ENCODE measurements at places on chromosomes 16 and 17.

GRCh38 chr17:68843522-68843921 is 111.7 kb downstream of the ABCA8 start:
- no peak for DNase-seq

DNA sequence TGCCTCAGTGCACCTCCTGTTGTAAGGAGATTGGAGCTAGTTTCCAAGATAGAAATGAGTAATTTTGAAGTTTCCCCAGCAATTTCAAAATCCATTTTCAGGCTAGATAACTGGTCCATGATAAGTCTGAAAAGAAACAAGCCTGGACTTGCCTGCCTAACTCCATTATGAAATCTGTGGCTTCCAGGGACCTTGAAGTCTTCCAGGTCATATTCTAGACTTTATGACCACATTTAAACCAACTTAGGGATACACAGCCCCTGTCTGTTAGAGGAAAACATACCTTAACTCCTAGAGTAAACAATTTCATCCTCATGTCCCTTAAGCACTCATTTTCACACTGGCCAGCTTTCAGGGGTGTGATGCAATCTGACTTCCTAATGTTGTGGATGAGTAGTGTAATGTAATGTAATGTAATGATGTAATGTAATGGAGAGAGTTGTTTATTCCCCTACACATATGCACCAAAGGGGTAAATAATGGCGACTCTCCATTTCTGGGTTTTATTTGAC is 96.7 kb upstream of the FAM20A start:
- no peak for DNase-seq

GRCh38 chr16:29820730-29821642 is 724 bp downstream of the MVP start:
- DNase-seq: no peak

GRCh38 chr17:50904518-50905459 is 38.6 kb upstream of the TOB1 start:
- DNase-seq: no peak

DNA sequence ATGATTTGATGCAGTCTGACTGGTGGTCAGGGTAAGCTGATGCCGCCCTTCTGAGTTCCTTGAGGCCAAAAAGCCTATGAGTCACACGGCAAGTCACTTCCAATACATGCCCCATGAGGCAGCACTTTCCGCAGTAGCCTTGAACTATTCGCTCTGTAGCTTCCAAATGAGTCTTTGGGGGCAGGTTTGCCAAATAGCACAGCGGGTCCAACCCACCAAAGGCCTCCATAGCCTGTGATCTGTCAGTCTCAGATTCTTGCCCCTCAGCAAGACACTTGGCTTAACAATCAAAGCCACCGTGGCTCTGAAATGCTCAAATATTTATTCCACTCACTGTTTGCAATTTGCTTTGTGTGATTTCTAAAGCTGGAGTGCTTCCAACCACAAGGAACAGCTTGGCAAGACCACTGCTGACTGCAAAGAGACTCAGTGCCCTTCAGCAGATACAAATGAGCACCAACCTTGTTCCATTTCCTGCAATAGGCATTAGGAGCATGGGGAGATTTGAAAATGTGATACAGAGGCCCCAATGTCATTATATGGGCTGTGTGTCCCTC is 45.4 kb downstream of the CLEC19A start:
- no peak for DNase-seq

- DNase-seq: no peak
These were observed 1.5 kb downstream of the C16orf92 start for GRCh38 chr16:30024451-30024850.

GRCh38 chr17:59846394-59847165 is 46.2 kb downstream of the TUBD1 start:
- no peak for DNase-seq

DNA sequence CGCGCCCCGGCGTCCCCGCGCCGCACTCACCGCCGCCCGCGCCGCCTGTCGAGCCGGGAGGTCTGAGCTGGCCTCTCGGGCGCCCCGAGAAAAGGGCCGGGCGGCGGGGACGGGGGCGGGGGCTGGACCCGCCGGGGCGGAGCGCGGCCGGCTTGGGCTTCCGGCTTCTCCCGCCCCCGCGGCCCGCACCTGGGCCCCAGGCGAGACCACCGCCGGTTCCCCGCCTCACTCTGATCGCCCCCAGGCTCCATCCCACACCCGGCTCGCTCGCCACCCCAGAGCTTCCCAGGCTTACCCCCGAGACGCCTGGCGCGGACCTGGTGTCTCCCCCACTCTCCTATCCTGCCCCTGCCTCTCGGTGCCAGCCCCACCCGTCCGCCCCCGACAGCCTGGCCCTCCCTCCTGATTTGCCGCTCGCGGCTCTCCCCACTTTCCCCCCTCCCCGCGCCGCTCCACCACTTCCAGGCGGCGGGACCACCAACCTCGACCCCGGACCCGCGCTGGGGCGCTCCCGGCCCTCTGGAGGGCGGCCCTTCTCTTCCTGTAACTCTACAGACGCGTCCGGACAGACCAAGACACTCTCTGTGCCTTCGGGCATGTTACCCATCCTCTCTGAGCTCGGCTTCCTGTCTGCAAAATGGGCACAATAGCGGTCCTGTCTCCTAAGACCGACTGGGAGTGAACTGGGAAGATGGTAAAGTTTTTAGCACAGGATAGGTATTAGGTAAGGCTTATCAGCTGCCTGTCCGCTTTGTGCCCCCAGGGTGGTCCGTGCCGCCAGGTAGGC is at the start of gene LITAF:
LITAF (minus strand) TSS at position 64 of the 787 bp plus-strand sequence. CDS start 30,189 bp downstream, outside the sequence.
- DNase-seq: peak; percentile 34

DNA sequence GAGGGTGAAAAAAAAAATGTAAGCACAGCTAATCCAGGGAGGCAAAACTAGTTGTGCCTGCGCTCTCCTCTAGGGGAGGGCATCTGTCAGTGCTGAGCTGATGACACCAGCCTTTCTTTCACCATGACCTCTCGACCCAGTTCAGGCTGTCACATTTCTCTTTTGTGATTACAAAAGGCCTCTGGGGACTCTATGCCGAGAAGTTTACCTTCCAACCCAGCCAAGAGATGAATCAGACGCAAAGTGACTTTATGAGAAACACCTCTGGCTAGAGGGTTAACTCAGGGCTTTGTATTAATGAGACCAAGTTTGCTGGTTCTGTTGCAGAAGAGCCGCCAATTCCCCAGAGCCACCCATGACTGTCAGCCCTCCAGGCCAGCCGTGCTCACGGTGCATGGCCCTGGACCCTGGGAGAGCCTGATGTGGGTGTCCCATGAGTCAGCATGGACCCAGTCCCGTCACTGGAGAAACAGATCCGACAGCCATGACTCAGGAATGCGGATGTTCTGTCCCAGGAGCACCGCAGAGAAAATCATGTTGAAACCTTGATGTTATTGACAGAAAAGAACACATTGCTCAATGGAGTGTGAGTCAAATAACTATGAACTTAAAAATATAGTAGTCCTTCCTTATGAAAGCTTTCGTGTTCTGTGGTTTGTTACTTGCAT is 437.2 kb downstream of the HS3ST3B1 start:
- DNase-seq: no peak

- DNase-seq: no peak
These were observed 502.7 kb upstream of the HSBP1 start for GRCh38 chr16:83305092-83305491.

DNA sequence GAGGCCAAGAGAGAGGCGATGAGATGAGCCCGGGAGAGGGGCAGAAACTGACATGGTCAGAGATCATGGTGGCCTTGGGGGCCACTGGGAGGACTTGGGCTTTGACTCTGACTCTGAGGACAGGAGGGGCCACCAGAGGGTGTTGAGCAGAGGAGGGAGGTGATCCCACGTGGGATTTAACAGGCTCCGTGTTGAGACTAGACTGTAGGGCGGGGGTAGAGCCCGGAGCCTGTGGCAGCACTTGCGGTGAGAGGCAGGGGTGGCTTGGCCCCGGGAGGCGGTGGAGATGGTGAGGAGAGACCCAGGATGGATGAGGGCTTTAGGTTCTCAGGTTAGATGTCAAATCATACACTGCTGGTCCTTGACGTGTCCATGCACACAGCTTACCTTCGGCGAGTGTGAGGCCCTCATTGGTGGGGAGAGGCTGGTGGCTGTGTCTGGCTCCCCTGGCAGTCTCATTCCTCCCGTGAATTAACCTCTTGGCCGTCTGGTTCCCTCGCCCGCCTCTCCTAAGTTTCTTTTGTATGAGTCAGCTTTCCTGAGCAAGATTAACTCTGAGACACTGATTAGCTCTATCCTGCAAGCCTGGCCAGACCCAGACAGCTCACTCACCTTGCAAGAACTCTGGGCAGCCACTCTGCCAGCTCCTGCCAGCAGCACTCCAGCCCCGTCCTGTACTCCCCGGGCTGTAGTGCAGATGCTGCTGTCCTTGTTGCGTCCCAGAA is 39.7 kb downstream of the VPS35L start:
- no peak for DNase-seq

- DNase-seq: no peak
These were observed 47.2 kb downstream of the GPR139 start for GRCh38 chr16:20026361-20027072.

- no peak for DNase-seq
These were observed 191.8 kb downstream of the XYLT1 start for GRCh38 chr16:17278988-17279387.

GRCh38 chr17:74493331-74493833 is 26.9 kb downstream of the CD300A start:
- peak; percentile 56 for DNase-seq

DNA sequence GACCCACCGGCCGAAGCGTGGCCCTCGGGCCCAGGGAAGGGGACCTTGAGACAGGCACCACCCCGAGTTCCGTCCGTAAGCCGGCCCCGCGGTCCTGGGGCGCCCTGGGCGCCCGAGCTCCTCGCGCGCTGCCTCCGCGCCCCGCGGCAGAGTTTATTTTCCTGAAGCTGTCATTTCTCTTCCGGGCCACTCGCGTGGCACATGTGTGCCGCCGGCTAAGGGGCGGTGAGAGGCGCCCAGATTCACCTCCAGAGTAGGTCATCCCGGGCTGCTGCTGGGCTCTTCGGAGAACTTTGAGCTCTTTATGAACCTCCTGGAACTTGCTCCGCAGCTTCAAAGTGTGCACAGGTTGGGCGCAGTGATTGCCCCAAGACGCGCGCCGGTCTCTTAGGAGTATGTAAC is 489 bp downstream of the ZC3H18 start:
- DNase-seq: peak; percentile 52
